ENCODE measurements at places on chromosomes 1 and 21.

- no peak for DNase-seq
Measured at GRCh38 chr21:19237608-19238007, 834.0 kb upstream of the TMPRSS15 start.

GRCh38 chr21:45138199-45139002, 64.0 kb downstream of the ADARB1 start:
- DNase-seq: peak; percentile 60

DNA sequence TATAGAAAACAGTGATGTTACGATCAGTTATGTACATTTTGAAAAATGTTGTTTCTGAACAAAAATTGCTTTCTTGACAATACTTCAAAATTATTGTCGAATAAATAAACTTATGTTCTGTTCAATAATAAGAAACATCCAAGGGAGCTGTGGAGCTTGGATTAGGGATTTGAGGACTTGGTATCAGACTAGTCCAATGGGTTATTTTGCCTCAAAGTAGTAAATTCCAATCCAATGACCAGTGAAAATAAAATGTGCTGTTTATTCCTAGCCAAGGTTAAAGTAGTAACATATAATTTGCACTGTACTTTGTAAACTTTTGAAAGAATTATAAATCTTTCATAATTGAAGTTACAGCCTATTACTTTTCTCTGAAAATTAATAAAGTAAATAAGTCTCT, 79.1 kb upstream of the IVNS1ABP start:
- no peak for DNase-seq

DNA sequence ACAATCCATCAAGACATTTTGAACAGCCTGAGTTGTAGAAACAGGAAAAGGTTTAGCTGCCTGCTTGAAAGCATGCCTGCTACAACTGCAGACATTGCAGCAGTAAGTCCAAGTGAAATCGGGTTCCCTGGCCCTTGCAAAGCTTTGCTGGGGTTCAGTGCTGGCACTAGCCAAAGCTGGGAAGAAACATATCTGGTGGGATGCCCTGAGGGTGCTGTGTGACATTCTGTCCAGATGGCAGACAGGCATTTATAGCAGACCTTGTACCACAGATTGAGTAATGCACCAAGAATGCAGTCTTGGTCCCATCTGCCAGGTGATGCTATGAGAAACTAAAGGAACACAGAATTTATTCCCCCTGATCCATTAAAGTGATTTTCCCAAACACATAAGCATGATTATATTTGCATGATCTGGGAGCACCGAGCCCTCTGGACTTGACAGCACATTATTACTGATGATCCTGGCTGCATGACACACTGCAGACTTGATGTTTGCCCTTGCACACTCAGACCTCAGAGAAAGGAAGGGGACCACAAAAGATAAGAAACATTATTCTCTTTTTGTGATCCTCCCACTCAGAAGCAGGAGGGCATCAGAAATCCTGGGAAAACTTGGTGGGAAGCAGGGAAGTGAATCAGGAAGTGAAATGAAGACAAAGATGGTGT, 223.7 kb upstream of the FAM78B start:
- DNase-seq: no peak

- DNase-seq: no peak
Measured at GRCh38 chr21:43734928-43735229, 15.9 kb downstream of the PDXK start.

DNA sequence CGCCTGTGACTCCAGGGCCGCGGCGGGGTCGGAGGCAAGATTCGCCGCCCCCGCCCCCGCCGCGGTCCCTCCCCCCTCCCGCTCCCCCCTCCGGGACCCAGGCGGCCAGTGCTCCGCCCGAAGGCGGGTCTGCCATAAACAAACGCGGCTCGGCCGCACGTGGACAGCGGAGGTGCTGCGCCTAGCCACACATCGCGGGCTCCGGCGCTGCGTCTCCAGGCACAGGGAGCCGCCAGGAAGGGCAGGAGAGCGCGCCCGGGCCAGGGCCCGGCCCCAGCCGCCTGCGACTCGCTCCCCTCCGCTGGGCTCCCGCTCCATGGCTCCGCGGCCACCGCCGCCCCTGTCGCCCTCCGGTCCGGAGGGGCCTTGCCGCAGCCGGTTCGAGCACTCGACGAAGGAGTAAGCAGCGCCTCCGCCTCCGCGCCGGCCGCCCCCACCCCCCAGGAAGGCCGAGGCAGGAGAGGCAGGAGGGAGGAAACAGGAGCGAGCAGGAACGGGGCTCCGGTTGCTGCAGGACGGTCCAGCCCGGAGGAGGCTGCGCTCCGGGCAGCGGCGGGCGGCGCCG, at the start of gene SIM2:
Gene SIM2 (plus strand): TSS at position 135 of the 565 bp plus-strand sequence. CDS start 632 bp downstream, outside the sequence.
- no peak for DNase-seq

DNA sequence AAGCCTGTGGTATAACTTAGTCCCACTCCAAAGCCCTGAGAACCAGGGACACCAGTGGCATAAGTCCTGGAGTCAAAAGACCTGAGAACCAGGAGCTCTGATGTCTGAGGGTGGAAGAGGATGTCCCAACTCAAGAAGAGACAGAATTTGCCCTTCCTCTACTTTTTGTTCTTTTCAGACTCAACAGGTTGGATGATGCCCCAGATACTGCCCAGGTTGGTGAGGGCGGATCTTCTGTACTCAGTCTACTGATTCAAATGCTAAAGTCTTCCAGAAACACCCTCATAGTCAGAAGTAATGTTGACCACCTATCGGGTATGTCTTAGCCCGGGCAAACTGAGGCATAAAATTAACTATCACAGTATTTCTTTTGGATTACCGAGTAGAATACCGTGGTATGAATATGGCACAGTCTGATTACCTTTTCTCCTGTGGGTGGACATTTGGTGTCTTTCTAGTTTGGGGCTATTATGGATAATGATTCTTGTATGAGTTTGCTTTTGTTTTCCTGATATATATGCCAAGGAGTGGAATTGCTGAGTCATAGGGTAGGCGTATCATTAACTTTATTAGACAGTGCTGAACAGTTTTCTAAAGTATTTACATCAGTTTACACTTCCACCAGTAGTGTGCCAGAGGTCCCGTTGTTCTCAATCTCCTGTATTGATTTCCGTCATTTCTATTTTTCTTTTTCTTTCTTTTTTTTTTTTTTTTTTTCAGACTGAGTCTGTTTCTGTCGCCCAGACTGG, 3.2 kb upstream of the CHAF1B start:
- no peak for DNase-seq

GRCh38 chr1:41754540-41754939, 164.2 kb downstream of the HIVEP3 start:
- DNase-seq: peak; percentile 6

GRCh38 chr1:11518791-11519628, 40.1 kb downstream of the DISP3 start:
- no peak for DNase-seq

DNA sequence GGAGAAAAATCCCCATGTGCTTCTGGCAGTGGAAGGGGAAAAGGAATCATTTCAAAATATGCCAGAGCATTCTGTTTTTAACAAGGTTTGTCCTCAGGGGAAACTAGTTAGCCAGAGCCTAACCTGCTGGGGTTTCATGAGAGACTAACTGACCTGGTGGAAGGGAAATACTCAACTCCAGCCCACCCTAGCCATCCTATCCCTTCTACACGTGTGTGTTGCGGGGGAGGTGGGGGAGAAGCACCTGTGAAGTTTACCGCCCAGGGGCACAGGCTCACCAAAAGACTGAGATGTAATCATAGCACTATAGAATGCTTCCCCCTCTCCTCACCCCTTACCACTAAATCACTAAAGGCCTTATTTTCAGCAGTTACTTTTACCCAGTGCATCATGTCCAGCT, 139.5 kb downstream of the GRIK3 start:
- DNase-seq: no peak

- DNase-seq: no peak
Measured at GRCh38 chr1:107328087-107328486, 187.2 kb downstream of the NTNG1 start.

DNA sequence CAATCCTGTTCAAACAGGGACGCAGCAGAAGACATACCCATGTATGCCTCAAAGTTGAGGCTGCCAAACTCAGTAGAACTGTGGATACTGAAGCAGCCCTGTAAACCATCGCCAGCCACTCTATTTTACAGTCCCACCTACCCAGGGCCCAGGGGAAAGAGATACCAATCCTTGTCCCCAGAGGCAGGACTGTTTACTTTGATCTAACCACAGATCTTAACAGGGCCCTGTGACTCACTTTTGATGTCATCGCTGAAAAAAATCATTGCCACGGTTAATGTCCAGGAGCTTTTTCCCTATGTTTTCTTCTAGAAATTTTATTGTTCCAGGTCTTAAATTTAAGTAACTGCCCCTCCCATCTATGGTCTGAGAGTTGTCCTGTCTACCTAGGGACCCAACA, 538.4 kb upstream of the NCAM2 start:
- no peak for DNase-seq

GRCh38 chr1:39508266-39508665, 16.8 kb downstream of the BMP8A start:
- DNase-seq: no peak

DNA sequence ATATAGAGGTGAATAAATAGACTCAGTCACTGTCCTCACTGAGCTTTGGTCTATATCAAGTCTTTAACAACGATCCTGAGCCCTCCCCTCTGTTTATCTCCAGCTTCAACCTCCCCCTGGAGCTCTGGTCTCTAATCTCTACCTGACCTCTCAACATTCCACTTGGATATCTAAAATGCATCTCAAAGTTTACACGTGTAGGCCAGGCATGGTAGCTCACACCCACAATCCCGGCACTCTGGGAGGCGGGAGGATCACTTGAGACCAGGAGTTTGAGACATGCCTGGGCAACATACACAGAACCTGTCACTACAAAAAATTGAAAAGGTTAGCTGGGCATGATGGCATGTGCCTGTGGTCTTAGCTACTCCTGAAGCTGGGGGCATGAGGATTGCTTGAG, 53.4 kb downstream of the GADD45A start:
- DNase-seq: no peak

- DNase-seq: no peak
Measured at GRCh38 chr21:25281134-25281533, 326.1 kb downstream of the MRPL39 start.

GRCh38 chr1:50427818-50428779, 4.9 kb upstream of the DMRTA2 start:
- no peak for DNase-seq

DNA sequence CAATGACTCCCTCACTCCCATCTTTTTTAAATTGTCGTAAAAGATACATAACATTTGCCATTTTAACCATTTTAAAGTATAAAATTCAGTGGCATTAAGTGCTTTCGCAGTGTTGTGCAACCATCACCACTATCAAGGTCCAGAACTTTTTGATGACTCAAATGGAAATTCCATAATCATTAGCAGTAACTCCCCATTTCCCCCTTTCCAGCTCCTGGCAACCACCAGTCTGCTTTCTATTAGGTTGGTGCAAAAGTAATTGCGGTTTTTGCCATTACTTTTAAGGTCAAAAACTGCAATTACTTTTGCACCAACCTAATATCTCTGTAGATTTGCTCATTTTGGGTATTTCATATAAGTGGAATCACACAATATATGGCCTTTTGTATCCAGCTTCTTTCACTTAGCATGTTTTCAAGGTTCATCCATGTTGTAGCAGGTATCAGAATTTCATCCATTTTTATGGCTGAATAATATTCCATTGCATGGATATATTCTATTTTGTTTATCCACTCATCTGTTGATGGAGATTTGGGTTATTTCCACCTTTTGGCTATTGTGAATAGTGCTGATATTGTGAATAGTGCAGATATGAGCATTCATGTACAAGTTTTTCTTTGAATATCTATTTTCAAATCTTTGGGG, 159.7 kb downstream of the HIVEP3 start:
- no peak for DNase-seq

- DNase-seq: no peak
Measured at GRCh38 chr21:39681845-39682244, 63.1 kb upstream of the IGSF5 start.

GRCh38 chr1:43481491-43481890, 27.8 kb upstream of the HYI start:
- DNase-seq: no peak

All from stimulated activated naive CD4-positive, alpha-beta T cell treated with Interleukin-2 at 50 U/mL for 16 hours (primary cell).